GM12892 (cell line): ENCODE measurements at places on chromosomes 13 and 19.

DNA sequence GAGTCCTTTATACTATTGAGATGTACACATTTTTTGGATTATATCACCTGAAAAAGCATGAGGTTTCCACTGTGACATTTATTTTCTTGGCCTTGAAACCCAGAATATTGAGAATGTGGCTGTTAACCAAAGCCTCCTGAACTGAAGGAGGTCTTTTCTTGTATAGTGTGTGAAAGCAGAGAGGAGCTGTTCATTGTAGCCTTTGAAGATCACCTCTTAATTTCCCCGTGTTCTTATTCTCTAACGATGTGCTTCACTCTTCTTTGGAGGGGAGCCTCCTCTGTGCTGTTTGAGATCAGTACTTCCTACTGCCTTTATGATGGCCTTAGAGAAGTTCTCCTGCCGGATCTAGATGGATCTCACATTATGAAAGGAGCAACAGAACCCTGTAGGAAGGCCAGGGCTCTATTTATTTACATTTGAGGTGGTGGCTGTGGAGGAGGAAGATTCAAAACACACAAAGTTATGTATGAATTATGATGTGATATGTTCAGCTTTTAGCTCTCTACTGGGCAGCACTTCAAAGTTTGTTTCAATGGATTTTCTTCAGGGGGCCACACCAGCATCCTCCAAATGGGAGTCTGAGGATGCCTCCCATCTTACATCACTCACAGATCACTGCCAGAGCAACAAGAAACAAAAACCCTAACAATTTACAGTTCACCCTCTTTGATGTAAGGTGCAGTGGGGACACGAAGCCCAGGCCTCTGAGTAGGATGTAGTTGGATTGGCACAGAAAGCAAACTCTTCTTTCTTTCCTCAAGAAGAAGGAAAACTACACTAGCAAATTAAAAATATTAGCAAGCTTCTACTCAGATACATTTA lies 322.3 kb downstream of the DLEU7 start:
- no peak for DNase-seq

DNA sequence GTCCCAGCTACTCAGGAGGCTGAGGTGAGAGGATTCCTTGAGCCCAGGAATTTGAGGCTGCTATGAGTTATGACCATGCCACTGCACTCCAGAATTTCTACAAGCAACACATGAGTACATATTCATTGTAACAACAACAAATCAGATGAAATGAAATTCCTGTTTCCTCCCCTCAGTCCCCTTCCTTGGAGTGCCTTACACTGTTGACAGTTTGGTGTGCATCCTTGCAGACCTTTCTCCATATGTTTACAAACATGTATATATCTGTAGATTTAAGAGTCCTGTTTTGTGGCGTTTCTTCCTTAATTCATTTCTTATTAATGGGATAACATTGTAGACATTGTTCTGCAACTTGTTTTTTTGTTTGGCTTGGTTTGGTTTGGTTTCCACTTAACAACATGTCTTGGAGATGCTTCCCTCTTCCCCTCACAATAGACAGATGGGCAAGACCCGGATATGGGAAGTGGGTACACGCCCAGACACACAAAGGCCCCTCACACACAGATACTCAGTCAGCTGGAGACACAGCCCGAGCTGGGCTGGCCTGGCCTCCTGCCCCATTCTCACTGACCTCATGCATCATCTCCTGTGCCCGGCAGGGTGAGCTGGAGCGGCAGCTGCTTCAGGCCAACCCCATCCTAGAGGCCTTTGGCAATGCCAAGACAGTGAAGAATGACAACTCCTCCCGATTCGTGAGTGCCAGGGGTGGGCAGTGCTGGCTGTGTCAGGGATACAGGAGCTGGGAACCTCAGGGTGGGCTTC lies 21.7 kb downstream of the MYH14 start:
- no peak for DNase-seq

DNA sequence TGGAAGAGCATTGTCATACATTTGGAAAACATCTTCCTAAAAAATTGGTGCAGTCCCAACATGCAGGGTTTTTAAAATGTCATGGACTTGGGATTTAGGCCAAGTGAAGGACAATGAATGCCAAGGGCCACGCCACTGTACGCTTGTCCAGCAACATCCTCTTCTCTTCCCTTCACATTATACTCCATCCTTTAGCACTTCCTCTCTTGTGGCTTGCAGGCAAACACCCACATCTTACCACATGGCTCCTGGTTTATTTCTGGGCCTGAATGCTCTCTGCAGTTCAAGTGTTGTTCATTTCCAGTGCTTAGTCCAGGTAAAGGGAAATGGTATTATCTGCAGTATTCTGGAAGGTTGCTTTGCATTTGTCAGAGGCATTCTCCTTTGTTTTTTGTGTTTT lies 45.0 kb downstream of the CBY2 start:
- DNase-seq = no peak

DNA sequence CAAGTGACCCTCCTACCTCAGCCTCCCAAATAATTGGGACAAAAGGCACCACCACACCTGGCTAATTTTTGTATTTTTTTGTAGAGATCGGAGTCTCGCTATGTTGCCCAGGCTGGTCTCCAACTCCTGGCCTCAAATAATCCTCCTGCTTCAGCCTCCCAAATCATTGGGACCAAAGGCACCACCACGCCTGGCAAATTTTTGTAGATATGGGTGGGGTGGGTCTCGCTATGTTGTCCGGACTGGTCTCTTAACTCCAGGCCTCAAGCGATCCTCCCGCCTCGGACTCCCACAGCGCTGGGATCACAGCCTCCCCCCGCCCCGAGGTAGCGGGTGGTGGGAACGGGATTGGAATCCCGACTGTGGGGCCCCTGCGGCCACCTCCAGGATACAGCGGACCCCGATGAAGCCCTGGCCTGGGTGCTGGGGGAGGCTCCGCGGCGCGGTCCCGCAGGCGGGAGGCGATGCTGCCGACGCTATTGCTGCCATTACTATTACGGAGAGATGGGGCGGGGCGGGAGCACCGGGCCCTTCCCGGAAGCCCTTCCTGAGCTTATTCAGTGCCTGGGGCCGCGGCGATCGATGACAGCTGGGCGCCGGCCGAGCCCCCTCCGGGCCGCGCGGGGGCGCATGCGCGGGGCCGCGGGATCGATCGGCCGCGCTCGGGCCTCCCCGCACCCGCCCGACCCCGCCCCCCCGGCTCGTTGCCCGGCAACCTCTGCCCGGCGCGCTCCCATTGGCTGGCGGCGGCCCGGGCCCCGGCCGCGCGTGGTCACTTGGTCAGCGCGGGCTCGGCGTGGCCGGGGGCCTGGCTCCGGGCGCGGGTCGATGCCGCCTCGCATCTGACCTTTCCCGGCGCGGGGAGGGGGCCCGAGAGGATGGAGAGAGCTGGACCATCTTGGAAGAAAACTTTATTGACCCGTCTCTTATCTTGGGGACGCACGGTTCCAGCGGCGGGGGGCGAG lies 27.9 kb upstream of the ONECUT3 start:
- DNase-seq = no peak

DNA sequence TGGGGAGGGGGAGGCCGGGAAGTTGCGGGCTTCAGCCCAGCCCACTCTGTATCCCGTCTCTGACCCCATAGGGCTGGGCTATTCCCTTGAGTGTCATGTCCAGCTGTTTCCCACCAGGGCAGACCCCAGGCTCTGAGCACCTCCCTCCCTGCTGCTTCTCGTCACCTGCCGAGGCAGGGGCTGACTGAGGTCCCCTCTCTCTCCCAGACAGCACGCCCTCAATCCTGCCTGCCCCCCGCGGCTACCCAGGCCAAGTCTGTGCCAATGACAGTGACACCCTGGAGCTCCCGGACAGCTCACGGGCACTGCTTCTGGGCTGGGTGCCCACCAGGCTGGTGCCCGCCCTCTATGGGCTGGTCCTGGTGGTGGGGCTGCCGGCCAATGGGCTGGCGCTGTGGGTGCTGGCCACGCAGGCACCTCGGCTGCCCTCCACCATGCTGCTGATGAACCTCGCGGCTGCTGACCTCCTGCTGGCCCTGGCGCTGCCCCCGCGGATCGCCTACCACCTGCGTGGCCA lies 625 bp downstream of the F2RL3 start:
- DNase-seq = no peak

DNA sequence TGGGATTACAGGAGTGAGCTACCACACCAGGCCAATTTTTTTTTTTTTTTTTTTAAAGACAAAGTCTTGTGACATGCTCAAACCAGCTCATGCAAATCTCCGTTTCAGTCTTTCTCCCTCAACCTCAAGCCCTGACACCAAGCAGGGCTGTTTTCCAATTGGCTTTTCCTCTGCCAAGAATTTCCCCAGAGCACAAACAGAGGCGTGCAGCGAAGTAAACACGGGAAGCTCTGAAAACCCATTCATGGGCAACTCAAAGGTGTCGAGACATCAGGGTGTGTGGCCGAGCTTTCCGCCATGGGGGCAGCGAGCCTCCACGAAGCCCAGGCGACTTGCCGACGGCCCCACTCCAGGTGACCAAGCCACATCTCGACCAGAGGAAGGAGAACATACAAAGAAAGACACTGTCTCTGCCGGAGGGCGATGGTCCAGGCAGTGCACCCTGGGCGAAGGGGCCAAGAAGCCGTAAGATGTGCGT lies 70.0 kb downstream of the INSR start:
- DNase-seq = no peak

- DNase-seq = no peak
These were observed 8.7 kb downstream of the ACER1 start for GRCh38 chr19:6324757-6325156.

- DNase-seq = no peak
These were observed 11.5 kb downstream of the FZR1 start for GRCh38 chr19:3517638-3518037.

GRCh38 chr13:31485651-31486051 lies 253.7 kb upstream of the RXFP2 start:
- no peak for DNase-seq

DNA sequence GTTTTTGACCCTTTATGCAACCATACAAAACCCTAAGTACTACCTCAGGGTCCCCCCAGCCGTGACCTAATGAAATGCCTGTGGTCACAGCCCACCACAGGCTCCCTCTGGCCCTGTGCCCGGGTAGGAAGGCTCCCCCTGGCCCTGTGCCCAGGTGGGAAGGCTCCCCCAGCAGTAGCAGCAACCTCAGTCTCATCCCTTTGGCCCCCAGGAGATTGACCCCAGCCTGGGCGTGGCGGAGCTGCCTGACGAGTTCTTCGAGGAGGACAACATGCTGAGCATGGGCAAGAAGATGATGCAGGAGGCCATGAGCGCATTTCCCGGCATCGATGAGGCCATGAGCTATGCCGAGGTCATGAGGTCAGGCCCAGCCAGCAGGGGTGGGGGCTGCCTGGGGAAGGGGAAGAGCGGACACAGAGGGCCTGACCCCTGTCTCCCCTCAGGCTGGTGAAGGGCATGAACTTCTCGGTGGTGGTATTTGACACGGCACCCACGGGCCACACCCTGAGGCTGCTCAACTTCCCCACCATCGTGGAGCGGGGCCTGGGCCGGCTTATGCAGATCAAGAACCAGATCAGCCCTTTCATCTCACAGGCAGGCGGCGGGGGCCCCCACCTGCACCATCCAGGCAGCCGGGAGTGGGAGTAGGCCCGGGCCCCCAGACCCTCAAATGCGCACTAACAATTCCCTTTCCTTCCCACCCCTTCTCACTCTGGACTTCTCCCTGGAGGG lies 6.3 kb upstream of the BEST2 start:
- DNase-seq = no peak

- DNase-seq = no peak
These were observed 278.4 kb upstream of the DACH1 start for GRCh38 chr13:72145383-72145782.
